WTC11 (cell line): ENCODE measurements at places on chromosomes 2 and 18.
A peak's percentile ranks its signal among the peaks of the same experiment; 100 is the strongest.

- no peak for DNase-seq
Measured at GRCh38 chr2:207635468-207636200, 10.4 kb upstream of the METTL21A start.

DNA sequence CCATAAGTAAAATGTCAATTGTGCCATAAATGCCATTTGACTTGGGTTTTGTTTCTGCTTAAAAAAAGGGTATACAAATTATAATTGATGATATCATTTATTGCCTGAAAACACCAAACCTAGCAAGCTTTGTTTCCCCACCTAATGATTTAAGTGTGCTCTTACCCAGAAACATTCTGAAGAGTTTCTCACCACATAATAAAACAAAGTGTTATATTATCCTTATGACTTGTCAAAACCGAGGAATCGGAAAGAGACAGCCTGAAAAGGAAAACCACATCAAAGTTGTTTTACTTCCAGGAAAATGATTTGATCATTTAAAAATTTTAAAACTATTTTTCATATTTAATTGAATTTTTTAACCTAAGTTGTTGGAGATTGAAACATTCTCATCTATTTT is 170.5 kb upstream of the SLC39A10 start:
- DNase-seq, result no peak

DNA sequence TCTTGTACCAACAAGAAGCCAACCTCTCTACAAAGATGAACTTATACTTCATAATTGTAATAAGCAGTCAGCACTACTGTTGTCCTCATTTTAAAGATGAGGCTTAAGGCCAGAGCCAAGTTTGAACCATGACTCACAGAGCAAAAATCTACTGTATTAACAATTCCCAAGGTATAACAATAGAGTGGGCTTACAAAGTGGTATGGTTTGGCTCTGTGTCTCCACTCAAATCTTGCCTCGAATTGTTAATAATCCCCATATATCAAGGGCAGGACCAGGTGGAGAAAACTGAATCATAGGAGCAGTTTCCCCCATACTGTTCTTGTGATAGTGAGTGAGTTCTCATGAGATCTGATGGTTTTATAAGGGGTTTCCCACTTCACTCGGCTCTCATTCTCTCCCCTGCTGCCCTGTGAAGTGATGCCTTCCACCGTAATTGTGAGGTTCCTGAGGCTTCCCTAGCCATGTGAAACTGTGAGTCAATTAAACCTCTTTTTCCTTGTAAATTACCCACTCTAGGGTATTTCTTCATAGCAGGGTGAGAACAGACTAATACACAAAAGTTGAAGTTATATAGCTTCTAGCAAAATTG is 19.5 kb downstream of the MRPL44 start:
- DNase-seq, result no peak

DNA sequence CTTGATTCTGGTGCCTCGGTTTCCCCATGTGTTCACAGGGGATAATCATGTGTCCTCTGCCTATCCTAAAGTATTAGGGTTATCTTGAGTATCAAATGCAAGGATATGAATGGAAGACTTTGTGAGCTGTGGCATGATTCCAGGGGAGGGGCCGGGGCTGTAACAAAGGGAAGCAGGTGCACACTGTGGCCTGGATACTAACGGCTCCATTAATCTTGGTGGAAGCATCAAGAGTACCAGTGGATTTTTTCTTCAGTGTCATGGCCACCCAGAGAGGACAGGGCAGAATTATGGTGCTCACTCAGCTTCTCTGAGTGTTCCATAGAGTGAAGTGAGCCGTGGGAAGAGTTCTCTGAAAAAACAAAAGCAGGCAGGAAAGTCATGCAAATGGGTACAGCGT is 320.1 kb downstream of the ALK start:
- DNase-seq, result no peak

- no peak for DNase-seq
Measured at GRCh38 chr2:219274361-219274921, 4.7 kb upstream of the DNAJB2 start.

DNA sequence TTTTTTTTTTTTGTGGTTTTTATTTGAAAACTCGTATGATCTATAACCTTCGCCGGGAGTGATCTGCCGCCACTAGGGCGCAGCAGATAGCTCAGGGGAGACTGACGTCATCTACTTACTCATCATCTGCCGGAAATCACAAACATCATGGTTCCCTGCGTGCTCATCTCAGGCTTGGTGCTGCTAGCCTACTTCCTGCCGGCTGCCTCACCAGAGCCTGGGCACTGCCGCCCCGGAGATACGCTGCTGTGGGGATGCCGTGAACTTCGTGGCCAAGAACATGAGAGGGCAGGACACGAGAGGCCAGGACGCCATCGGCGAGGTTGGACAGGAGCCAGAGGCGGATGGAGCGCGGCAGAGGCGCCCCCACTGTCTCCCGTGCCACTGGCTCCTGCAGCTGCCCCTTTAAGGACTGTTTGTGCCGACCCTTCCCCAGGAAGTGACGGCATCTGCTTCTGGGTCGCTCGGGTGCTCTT is 68.8 kb downstream of the DOK6 start:
- DNase-seq, result peak; percentile 62

DNA sequence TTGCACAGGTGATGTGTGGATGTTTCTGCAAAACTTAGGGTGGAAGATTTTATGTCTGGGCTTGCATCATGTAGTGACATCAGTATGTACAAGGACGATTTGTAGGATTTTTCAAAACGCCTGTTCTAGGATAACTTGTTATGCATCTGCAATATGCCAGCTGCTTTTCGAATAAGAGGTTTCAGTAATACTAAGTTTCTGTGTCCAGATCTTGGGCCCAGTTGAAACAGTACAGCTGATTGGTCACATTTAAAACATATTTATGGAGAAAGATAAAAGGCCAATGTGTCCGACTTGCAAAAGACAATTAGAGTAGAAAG is 1.2 kb downstream of the PTPN4 start:
- no peak for DNase-seq

DNA sequence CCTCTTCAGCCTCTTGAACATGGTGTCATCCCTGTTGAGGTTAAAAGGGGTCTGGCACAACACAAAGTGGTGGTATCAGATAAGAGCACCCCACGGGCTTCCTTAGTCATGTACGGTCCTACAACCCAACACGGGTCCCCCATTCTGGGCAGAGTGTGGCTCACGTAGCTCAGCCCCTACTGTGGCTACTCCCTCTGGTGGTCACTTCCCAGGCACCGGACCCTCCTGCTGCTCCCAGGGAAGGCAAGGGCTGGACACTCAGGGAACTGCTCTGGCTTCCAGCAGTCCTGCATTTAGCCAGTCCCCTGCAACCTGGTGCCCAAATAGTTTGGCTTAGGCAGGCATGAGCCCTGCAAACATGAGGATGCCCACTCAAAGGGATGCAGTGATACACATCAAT is 58.6 kb downstream of the GALNT14 start:
- peak; percentile 77 for DNase-seq

DNA sequence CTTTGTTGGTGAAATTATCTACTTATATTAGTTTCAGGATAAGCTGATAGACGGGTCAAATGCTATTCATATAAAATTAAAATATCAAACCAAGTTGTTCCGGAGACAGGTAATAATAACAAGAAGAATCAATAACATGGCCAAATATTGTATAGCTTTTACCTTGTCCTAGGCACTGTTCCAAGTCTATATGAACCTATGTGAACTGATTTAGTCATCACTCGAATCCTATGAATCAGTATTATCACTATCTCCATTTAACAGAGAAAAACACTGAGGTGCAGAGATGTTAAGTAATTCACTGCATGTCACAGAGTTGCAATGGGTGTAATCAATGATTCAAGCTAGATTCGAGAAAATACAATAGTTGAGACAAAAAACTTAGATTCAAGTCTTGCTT is 40.0 kb upstream of the TRIB2 start:
- no peak for DNase-seq

DNA sequence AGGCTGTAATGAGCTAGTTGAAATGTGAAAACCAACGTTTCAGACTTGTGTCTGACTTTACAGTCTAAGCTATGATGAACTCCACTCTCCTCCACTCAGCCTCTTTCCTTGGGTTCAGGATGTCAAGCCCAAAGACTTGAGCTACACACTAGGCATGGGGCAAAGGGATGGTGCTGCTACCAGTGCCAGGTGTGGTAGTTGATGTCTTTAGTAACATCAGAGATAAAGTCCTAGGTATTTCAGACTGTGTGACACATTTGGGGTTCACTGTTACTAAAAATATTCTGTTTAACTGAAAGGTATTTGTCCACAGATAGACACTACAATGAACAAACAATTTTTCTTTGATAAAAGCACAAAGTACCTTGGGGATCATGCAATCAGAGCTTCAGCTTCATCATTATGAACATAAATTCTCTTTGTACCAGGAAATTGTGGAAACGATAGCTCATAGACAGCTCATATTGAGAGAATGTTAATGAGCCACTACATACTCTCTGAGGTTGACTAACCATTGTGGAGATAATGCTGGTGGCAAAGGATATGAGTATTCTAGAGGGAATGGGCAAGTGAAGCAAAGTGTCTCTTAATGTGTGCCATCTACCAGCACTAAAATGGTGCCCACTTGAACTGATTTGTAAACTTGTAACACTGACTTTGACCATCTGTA is 253.7 kb upstream of the THUMPD2 start:
- DNase-seq, result no peak

DNA sequence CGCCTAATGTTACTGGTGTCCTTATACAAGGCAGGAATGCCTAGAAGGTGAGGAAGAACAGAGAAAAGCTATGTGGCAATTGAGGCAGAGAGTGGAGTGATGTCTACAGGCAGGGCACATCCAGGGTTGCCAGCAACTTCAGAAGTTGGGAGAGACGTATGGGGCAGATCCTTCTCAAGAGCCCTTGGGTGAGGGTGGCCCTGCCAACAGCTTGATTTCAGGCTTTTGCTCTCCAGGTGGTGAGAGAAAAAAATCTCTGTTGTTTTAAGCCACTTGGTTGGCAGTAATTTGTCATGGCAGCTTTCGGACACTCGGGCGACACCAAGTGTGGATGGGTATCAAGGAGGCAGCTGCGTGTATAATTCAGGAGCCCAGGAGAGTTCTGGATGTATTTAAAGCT is 217.4 kb upstream of the SMIM21 start:
- DNase-seq, result no peak

- no peak for DNase-seq
Measured at GRCh38 chr2:73939419-73939818, 12.7 kb downstream of the DGUOK start.

- DNase-seq, result no peak
Measured at GRCh38 chr2:207333599-207334300, 168.0 kb upstream of the KLF7 start.

- DNase-seq, result no peak
Measured at GRCh38 chr18:74440808-74441427, 16.2 kb downstream of the DIPK1C start.

DNA sequence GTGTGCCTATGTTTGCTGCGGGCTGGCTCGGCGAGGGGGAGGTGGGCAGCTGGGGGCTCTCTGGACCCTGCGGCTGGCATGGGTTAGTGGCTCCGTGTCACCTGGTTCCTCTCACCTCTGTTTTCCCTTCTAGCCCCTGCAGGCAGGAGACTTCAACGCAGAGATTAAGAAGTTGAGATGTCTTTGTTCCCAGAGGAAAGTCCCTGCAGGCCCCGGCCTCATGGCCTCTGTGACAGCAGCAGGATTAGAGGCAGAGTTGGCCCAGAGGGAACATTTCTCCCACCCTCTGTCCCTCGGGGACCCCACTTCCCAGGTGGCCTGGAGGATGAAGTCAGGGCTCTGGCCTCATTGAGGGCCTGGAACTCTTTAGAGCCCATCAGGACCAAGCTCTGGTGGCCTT is 56.5 kb downstream of the HPCAL1 start:
- DNase-seq, result no peak

- DNase-seq, result no peak
Measured at GRCh38 chr2:72038524-72038923, 109.1 kb downstream of the CYP26B1 start.

DNA sequence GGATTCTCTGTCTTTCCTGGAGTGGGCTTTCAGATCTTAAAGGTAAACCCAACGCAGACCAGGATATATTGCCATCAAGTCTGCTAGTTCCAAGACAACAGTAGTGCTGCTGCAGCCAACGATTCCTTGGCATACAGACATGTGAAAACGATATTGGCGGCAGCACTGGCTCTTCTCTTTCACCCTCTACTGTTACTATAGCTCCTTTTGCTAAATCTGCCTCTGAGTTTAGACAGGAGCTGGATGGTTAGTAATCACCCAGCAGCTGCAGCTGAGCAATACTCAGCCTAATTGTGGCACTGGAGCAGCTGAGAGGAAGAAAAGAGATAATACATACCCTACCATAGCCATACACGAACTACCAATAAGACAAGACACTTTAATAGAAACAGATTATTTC is 4.0 kb downstream of the YES1 start:
- no peak for DNase-seq

- no peak for DNase-seq
Measured at GRCh38 chr2:4576075-4576474, 872.7 kb downstream of the DCDC2C start.

DNA sequence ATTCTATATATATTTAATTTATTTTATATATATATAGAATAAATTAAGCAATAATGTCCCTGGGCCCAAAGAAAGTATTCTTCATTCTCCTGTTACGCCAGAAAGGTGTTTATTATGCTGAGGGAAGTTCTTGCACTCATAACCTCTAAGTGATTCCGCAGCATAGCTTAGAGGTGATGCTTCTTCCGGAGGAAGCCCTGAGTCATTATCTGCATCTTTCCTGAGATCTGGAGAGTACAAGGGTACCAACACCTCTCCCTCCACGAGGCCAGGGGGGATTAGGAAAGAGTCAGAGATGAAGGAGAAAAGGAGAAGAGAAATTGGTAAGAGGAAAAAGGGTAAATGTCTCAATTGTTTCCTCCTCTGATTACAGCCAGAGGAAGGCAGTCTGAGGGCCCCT is 43.1 kb upstream of the RTN4 start:
- no peak for DNase-seq

- DNase-seq, result no peak
Measured at GRCh38 chr2:161599842-161600241, 24.4 kb upstream of the SLC4A10 start.

DNA sequence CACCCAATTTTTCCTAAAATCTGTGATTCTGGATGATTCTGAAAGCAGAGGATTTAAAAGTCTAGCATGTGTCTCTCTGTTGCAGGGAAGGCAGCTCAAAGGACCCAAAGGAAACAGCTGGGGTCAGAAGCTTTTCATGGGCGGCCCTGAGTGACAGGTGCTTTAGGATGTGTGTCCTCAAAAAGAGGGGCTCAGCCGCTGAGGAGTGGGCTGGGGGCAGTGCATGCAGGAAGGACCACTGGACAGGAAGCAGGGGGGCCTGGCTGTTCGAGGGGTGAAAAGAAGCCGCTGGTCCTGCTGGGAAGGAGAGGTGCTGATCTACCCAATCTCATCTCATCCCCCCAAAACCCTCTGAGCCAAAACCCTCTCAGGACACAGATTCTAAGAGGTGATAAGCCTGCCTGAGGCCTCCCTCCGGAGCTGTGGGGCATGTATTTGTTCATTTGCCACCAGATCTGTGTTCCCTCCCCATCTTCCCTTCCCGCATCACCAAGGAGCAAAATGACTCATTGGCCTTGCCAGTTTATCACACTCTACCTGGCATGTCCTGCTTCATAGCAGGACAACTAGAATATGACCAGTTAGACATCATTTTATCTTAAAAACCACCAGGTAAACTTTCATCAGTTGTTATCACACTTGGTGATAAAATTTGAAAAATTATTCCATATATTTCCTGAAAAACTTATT is 98.8 kb upstream of the MGAT4A start:
- no peak for DNase-seq
